ENCODE measurements at places on chromosomes 13 and 19.

- DNase-seq: no peak
Measured at GRCh38 chr19:17872251-17873001, 681 bp downstream of the SLC5A5 start.

DNA sequence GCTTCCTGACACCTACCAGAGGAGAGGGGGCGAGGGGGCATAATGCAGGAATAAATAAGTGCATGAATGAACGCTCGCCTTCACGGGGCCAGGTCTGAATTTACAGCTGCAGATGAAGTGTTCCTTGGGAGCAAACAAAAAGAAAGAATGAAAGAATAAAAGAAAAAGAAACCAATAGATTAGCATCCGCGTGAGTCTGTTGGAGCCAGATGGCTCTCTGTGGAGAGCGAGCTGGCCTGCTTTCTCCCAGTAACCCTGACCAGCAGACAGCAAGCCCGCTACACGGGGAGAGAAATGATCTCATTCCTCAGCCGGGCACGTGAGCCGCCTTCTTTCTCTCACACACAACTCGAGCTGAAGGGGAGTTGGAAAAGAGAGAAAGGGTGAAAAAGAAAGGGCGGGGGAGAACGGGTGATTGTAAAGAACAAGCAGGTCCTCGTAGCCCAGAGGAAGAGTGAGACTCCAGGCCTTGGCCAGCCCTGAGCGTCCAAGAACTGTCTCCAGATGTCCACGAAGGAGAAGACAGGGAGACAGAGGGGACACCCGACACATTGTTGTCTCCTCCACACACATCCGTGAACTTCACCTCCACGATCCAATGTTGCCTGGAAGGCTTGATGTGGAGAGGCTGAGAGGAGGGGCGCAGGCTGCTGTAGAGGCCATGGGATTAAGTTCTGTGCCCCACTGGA lies 81.4 kb downstream of the RNASEH2B start:
- DNase-seq: peak; percentile 67

DNA sequence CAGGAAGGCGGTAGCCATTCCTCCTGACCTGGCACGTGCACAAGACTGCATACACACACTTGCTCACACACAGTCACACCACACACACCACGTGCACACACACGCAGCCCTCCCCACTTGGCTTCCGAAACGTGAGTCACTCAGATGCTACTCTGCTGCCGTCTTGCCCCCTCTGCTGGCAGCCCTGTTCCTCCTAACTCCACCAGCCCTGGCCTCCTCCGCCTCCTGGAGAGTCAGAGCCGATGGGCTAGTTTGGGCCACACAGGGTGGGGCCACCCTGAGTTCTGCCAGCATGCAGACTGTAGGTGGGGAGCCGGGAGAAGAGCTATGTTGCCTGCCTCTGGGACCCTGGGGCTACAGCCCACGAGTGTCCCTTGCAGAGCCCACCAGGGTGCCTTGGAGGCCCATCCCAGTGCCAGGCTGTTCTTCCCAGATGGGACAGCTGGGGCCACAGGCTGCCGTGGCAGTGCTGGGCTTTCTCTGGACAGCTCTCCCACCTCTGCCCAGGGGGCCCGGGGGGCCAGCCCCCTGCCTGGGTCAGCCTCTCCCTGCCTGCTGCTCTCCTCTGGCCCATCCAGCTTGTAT lies 12.1 kb downstream of the PIN1 start:
- peak; percentile 64 for DNase-seq

- DNase-seq: no peak
Measured at GRCh38 chr19:16801600-16802013, 27.6 kb upstream of the SIN3B start.

- no peak for DNase-seq
Measured at GRCh38 chr13:107079423-107080049, 511.6 kb upstream of the ARGLU1 start.

DNA sequence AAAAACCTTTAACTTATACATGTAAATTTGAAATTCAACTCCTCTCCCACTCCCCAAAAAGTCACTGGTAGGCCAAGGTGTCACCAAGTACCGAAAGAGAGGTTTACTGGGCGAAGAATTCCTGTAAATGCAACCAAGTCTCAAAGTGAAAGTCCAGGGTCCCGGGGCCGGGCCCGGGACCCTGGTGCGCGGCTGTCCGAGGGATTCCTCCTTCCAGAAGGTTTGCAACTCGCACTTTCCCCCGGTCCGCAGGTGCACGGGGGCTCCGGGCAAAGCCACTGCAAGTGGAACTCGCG lies 1.1 kb downstream of the STK24 start:
- no peak for DNase-seq

DNA sequence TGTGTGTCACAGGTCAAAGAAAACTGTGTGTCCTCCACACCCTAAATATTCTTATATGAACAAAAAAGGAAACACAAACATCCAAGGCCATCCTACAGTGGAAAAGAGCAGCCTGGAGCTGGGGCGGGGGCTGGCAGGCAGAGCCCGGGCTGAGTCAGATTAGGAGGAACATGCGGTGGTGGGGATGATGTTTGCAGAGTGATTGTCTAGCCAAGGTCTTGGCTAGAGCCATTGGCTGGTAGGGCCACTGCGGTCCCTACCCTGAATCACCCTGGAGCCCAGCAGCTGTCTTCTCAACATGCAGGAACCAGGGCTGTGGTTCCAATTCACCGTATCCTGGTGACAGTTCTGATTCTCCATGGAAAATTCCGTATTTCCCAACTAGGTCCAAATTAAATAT lies 439.5 kb downstream of the FGF9 start:
- DNase-seq: no peak

GRCh38 chr13:26348966-26349365 lies 95.0 kb downstream of the CDK8 start:
- no peak for DNase-seq

Data from Right ventricle myocardium superior (tissue), 1 donor.